Mammary epithelial cell (primary cell): ENCODE measurements at places on chromosomes 6 and 20.
A peak's percentile ranks its signal among the peaks of the same experiment; 100 is the strongest.

DNA sequence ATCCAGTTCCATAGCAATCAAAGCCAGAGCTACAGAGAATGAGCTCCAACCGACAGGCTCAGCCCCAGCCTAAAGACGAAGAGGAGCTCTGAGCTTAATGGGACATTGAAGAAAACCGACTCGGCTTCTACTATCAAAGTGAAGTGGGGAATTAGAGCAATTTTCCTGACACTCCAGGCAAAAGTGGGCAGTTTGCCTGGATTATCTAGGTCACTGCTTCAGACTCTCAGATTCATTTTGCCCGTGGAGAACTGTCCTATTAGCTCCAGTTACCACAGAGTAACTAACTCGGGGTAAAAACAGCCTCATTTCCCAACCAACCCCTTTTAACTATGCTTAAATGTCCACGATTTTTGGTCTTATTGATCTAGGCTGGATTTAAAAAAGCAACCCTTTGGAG is 592.1 kb upstream of the NRSN1 start:
- DNase-seq, result no peak

GRCh38 chr6:92122746-92123145 is 1296.6 kb downstream of the EPHA7 start:
- DNase-seq, result no peak

- DNase-seq, result no peak
Measured at GRCh38 chr6:163860287-163861081, 446.0 kb downstream of the QKI start.

DNA sequence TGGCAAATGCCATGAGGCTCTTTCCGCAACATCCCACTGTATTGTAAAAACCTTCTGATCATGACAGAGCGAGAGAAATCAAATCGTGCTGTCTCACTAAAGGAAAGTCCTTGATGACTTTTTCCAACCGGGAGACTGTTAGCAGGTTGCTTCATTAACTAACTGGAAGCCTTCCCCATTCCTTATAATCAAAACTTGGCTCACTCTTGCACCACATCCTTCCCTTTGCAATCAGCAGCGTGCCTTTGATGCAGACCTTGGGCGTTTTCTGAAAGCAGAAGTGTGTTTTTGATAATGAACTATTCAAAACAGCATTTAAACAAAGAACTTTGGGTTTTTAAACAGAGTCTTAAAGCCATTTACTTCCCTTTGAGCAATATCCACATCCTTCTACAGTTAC is 96.2 kb upstream of the CNR1 start:
- no peak for DNase-seq

DNA sequence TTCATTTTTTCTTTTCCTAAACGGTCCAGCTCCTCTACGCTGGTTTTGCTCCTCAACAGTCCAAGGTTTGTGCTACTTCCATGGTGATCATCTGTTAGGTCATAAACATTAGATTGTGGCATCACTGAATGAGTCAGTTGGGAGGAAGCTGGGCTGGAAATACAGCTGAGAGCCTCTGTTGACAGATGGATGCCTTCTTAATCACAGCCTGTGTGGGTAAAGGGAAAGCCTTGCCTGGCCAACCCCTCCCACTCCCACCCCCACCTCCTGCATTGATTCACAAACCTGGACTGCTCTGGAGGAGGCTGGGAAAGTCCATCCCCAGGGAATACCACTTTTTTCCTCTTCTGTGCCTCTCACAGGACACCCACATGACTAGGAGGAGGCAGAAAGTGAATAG is 180.6 kb upstream of the CCN2 start:
- DNase-seq, result peak; percentile 94

DNA sequence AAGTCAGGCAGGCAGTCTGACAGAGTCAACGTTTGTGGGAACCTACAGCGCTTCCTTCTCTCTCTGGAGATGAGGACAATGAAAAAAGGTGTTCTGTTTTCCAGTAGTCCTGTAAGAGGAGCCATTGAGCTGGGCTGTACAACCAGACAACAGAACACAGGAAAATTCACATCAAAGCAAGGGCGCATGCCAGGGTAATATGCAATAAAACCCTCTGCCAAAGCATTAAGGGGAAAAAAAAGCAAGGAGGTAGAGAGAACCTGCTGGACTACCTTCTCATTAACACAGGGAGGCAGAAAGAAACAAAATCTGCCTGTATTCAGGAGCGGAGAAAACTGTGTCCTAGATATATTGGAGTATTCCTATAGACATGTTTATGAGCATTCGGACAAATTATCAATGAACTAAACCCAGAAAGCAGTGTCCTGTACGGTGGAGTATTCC is 1.3 kb downstream of the RNF24 start:
- DNase-seq, result peak; percentile 91

DNA sequence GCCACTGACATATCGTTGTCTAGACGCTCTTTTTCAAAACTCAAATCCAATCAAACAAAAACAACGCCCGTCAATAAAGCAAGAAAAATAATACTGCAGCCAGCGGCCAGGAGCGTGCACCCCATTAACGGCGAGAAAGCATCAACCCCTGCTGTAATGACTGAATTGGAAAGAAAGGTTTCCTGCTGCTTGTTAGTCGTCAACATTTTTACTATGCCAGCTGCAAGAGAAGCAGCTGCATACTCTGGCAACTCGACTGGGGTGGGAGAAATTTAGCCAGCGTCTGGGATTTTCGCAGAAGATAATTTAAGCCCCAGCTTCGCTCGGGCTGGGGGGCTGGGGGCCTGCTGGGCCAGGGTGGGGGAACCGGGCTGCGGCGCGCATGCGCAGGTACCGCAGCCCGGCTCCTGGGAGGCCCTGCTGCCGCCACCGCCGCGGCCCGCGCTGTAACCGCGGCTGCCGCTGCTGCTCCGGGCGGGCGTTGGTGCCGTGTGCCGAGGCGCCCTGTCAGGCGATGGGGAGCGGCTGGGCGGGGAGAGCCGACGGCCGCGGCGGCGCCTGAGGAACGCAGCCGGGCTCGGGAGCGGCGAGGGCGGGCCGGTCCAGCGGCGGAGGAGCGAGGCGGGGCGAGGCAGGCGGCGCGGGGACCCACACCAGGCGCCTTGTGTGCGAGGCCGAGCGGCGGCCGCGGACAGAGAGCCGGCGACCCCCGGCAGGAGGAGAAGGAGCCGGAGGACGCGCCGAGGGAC is 732 bp upstream of the STXBP5 start:
- peak; percentile 81 for DNase-seq

DNA sequence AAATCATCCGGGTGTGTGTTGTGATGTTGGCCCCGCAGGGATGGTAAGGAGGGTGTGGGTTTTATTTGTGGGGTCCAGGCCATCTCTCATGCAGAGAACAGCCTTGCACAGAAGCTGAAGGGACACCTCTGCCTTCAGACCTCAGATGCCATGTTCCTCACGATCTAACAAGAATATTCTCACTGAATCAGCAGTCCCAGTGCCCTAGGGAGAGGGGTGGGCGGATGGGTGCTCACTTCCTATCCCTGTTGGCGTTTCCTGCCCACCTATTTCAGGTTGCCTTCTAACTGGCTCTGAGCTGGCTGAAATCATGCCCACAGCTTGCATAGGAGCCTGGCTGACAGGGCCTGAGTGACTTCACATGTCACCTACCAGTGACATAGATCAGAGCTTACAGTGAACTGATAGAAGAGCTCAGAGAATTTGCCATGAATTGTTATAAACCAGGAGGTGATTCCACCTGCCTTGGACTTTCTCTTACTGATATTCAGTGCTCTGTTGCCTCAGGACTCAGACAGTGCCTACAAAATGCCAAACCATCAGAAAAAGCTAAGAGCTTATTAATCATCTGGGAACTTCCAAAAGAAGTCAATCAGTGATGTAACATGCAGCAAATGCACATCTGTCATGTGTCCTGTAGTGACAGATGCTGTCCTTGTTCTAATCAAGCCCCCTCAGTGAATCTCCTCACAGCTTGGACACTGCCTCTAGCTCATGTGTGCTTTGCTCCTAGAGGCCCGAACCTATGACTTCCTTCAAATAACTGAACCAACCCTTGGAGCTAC is 285.8 kb upstream of the PRND start:
- DNase-seq, result no peak

- no peak for DNase-seq
Measured at GRCh38 chr6:5597413-5597812, 336.1 kb downstream of the FARS2 start.

- DNase-seq, result no peak
Measured at GRCh38 chr6:11668455-11668854, 110.1 kb downstream of the ADTRP start.

DNA sequence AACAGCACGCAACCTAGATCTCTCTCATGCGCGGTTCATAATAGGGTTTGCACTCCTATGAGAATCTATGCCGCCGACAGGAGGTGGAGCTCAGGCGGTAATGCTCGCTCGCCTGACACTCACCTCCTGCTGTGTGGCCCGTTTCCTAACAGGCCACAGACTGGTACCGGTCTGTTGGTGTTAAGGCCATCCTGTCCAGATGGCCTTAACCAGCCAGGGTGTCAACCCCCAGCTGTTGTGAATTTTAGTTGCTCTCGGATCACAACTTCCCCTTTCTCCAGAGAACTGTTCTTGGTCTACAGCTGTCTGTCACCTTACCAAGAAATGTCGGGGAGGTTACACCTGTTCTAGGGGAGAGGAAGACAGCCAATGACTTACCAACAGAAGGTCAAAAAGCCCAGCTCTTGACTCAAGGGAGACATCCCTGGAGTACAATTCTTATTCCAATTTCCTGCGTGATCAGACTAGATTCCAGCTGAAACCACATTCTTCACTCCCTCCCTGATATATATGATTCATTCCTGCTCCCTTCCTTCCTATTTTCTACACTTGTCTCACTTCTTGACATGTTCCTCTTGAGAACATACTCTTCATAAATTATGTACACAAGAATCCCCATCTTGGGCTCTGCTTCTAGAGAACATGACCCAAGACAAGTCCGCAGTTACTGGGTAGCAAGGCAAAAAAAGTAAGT is 23.1 kb upstream of the DNAAF9 start:
- DNase-seq, result no peak

GRCh38 chr6:168678588-168678987 is 237.6 kb downstream of the SMOC2 start:
- no peak for DNase-seq

DNA sequence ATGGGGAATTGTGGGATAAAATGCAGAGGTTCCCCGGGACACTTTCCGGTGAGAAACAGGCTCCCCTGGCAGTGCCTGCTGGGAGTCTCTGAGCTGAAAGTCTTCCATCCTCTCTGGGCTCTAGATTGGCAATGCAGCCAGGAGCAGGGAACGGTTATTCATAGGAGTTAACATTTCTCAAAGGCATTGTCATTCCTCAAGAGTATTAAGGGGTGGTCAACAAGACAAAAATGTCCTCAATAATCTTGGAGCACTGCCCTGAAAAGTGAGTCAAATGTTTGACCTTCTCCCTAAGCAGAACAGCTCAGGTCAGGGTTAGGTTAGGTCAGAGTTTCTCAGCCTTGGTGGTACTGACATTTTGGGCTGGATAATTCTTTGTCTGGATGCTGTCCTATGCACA is 13.2 kb downstream of the BPIFB1 start:
- DNase-seq, result no peak

DNA sequence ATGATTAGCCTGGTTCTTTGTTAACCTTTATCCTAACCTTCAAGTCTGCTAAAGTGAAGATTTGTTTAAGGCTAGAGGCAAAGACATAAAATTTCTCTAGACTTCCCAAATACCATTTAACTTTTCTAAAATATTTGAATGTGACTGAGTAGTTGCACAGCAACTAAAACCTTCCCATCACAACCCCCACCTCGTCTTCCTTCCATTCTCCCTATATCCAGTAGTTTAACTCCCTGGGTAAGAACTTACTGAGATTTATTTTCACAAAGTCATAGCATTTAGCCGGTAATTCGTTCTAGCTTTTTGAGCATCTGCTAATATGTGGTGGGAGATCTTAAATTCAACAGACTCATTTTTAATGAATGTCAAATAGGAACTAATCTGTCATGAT is 87.9 kb upstream of the AKIRIN2 start:
- DNase-seq, result no peak

- DNase-seq, result no peak
Measured at GRCh38 chr6:53115741-53116140, 32.9 kb downstream of the GCM1 start.

DNA sequence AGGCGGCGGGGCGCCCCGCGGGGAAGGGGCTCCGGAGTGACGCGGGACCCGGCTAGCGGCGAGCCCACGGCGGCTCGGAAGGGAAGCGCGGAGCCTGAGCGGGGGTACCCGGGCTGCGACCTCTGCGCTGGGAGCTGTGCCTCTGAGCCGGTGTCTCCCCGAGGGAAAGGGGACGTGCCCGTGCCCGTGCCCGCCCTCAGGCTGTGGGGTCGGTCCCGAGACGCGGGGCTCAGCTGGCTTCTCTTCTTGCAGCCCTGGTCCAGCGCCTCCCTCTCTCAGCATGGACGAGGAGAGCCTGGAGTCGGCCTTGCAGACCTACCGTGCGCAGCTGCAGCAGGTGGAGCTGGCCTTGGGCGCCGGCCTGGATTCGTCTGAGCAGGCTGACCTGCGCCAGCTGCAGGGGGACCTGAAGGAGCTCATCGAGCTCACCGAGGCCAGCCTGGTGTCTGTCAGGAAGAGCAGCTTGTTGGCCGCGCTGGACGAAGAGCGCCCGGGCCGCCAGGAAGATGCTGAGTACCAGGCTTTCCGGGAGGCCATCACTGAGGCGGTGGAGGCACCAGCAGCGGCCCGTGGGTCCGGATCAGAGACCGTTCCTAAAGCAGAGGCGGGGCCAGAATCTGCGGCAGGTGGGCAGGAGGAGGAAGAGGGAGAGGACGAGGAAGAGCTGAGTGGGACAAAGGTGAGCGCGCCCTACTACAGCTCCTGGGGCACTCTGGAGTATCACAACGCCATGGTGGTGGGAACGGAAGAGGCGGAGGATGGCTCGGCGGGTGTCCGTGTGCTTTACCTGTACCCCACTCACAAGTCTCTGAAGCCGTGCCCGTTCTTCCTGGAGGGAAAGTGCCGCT is 686 bp downstream of the ZGPAT start:
- peak; percentile 37 for DNase-seq

- DNase-seq, result no peak
Measured at GRCh38 chr6:11043961-11044711, at the start of gene ELOVL2. Gene ELOVL2 (minus strand): TSS chr6:11044305. CDS start chr6:11044230, 75 bp downstream.

- DNase-seq, result no peak
Measured at GRCh38 chr20:55354720-55355119, 650.6 kb downstream of the CBLN4 start.

DNA sequence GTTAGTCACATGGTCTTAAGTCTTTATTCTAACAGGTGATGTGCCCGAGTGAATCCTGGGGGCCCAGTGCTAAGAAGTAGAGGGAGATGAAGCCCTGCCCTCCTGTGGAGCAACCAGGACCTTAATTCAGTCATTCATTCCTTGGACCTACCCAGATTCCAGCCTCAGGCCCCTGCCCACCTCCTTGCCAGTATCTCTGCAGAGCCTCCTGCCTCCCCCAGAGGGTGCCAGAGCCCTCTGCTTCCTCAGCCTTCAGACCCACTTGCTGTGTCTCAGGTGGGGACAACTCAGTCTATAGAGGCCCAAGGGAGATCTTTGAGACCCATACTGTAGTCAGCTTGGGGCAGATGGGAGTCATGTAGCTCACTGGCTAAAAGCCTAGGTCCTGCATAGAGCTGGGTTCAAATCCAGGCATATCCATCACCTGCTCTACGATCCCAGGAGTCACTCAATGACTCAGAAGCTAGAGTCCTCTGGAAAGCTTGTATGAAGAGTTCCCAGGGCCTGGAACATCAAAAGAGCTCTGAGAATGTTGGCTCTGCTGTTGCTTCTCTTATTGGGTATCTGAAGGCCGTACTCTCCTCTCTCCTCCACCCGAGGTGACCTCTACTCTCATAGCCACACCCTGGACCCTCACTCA is 3.9 kb upstream of the SIGLEC1 start:
- peak; percentile 16 for DNase-seq
